HCT116 (cell line): ENCODE measurements at places on chromosomes 4 and X.

DNA sequence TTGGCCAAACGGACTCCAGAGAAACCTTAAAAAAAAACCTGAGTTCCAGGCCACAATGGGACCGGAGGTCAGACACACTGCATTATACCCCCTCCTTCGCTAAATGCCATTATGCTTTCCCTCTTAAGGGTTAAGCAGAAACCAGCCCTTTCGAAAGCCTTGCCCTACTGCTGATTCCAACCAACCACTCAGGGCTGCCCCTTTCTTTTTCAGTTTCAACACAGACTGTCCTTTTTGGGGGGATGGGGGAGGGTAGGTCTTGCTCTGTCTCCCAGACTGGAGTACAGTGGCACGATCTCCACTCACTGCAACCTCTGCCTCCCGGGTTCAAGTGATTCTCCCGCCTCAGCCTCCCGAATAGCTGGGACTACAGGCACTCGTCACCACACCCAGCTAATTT, 49.5 kb upstream of the MAN2B2 start:
- no peak for DNase-seq

DNA sequence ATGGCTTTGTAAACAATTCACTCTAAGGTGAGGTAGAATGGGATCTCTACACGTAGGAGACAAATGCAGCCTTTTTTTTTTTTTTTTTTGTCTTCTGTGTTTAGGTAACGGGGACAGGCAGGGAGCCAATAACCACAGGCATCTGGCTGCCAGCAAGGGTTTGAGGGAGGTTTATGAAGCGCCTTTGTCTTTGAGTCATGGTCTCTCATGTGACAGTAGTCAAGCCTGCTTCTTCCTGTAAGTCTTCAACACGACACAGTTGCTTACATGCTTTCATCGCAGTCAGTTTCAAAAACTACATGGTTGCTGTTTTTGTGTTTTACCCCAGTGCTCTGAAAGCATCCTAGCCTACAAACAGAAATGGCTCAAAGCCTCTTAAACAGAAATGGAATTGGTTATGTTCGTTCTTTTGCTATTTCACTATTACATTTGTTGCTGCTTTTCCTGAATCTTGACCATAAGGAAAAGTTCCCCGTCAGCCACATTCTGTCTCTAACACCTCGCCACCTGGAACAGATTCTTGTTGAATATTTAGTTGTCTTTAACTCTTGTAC, 127.8 kb upstream of the METTL14 start:
- DNase-seq: peak; percentile 18

DNA sequence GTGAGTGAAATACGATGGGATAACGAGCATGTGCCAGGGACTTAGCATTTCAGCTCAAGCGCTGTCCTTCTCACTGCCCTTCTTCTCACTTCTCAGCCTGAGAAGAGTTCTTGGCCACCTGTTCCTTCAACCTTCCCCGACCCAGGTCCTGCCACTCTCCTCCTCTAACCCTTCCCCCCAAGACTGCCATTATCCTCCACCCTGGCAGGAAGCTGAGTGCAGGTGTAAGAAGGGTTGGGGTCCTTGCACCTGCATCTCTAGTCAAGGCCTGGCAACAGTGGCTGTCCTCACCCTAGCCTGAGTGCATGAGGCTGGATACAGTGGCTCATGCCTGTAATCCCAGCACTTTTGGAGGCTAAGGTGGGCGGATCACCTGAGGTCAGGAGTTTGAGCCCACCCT, 19.9 kb upstream of the STIM2 start:
- DNase-seq: no peak

GRCh38 chr4:42391355-42391664, 6.0 kb upstream of the SHISA3 start:
- DNase-seq: no peak
